NCI-H524 (cell line): ENCODE measurements at places on chromosomes 7 and 10.
A peak's percentile ranks its signal among the peaks of the same experiment; 100 is the strongest.

DNA sequence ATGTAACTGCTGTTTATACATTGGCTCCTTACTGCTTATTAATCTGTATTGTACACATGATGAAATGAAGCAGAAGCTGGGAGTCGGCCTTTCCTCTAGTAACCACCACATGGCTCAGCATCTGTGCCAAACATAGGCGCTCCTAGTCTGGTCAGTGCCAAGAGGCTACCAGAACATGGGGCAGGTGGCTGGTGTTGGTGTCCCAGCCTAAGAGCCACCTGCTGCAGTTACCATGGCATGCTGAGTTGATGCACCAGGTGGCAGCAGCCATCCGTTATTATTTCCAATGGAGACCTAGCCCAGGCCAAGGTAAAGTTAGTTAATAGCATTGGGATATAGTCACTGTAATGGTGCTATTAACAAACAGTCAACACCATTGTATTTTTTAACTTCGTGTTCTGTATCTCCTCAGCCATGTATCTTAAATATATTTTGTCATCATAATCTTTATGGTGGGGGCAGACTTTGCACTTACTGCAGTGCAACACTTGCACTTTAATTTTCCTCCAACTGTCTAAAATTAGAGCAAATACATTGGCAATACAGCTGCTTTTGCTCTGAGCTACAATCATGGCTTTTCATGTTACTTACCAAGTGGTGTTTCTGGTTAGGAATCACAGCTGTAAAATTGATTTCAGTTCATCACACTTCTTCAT lies 33.1 kb downstream of the HBP1 start:
- DNase-seq, result peak; percentile 41

DNA sequence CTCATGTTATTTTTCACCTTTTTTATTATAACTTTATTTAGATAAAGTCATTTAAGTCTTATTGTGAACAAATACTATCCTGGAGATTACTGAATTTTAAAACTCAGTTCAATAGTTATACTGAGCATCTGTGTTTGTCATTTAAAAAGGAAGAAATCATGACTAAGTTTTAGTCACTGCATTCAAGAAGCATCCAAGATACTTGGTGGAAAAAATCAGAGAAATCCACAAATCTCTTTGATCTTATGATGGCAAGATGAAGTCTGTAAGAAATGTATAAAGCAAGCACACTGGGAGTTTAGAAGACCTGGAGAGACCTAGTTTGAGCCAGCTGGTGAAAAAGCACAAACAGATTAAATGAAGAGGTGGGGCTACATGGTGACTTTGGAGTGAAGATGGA lies 529.8 kb upstream of the IGFBP3 start:
- no peak for DNase-seq

GRCh38 chr10:4545062-4545461 lies 280.9 kb upstream of the AKR1E2 start:
- DNase-seq, result no peak

GRCh38 chr7:101783381-101784181 lies 33.8 kb upstream of the CUX1 start:
- DNase-seq, result no peak
